ENCODE measurements at places on chromosomes 6 and 20.
A peak's percentile ranks its signal among the peaks of the same experiment; 100 is the strongest.

DNA sequence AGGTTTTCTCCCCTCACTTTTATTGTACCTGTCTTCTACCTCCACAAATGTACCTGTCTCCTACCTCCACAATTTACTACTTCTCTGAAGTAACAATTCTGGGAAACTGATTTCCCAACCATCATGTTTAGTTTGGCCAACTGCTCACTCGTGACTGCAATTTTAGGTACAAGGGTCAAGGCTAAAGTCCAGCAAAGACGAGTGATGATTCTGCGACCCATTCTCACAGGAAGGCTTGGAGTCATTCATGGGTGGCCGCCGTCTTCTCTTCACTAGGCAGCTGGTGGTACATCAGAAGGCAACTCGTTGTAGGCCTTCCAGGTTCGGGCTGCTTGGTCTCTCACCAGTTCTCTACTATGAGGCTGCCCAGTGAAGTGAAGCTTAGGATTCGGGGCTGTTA, 483.8 kb upstream of the JARID2 start:
- DNase-seq = no peak

- DNase-seq = no peak
Observed at GRCh38 chr6:13528777-13529343, 41.5 kb upstream of the GFOD1 start.

- DNase-seq = no peak
Observed at GRCh38 chr6:135277422-135277821, 96.3 kb downstream of the MYB start.

- DNase-seq = no peak
Observed at GRCh38 chr6:111894272-111894671, 21.0 kb upstream of the FYN start.

DNA sequence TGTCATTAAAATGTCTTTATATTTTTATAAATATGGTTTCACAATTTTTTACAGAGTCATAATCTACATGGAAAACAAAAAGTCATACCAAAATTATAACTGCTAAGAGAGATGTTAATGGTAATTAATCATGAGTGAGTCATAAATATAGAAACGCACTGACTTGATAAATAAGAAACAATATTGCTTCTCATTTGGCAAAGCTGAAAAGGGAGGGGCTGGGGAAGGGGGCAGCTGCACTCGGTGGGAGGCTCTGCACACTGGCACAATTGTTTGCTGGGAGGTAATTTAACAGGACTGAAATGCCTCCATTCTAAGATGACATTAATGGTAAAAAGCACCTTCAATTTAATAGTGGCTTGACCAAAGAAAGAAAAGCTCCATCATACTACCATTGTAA, 133.3 kb upstream of the AGPAT4 start:
- no peak for DNase-seq

- no peak for DNase-seq
Observed at GRCh38 chr6:139839506-139840156, 465.2 kb upstream of the CITED2 start.

DNA sequence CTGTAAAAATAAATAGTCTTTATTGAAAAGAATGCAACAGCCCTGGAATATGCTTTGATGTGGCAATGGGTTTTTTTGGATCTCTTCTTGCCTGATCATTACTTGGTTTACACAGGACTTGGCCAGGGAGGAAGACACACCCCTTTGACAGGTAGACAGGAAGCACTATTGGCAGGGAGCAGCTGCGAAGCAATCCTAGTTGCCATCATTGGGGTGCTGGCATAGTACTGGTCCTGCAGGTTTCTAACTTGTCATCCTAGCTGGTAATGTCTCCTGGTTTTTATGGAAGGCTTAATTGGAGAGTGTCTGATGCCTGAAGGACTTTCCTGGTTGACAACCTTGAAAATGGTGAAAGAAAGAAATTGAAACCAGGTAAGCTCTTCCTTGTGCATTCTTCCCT, 71.2 kb upstream of the CCN6 start:
- DNase-seq = no peak

DNA sequence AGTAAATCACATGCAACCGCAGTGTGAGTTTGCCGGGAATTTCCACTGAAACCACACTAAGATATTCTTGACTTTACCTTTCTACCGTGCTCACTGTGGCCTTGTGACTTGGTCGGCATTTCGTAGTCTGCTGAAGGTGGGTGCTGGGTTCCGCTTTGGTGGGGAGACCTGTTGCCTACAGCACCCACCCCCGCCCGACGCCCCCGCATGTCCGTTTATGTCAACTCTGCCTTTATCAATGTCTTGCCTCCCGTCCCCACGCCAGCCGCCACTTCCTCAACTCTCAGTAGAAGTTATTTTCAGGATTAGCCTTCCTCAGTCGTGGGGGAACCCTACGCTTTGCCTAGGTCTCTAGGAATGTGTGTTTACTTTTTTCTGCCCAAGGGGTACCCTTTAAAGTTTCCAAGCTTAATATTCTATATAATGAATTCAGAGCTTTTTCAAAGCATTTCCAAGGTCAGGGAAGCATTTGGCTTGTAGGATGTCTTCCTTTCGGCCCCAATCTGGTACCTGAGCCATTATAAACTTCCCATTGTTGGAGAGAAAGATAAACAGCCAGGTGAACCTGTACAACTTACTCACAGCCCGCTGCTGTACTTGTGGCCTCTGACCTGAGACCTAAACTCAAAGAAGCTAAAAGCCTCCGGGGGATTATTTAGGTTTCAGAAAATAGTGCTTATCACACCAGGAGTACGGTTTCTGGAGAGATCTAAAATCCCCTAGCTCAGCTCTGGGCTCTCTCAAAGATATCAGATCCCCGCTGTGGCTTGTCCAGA, 54.2 kb downstream of the TBC1D7 start:
- DNase-seq = no peak

DNA sequence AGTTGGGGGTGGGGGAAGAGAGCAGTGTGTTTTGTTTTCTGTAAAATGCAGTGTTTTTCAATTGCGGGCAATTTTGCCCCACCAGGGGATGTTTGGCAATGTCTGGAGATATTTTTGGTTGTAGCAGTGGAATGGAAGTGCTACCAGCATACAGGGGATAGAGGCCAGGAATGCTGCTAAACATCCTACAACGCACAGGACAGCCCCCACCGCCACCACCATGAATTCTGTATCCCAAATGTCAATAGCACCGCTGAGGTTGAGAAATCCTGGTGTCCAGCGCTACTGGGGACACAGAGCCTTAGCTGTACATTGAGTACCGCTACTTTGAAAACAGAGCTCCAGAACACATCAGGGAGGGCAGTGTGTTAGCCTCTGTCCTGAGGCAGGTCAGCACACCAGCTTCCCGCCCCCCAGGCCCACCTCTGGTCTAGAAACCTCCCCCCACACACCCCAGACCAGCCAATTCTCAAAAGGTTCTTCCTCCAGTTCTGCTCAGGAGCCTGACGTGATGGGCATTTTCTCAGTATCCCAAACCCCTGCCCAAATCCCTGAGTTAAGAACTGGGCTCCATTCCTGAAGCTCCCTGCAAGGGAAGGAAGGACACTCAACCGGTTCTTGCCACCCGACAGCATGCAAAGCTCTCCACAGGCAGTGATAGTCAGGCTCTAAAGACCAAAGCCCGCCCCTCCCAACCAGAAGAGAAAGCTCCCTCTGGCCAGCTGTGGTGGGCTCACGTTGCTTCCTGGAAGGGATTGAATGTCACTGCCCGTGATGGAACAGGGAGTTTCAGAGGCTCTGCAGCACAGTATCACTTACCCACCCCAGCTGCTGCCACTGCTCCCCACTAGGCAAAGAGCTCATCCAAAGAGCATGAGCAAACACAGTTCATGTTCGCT, 321.5 kb upstream of the JARID2 start:
- no peak for DNase-seq

DNA sequence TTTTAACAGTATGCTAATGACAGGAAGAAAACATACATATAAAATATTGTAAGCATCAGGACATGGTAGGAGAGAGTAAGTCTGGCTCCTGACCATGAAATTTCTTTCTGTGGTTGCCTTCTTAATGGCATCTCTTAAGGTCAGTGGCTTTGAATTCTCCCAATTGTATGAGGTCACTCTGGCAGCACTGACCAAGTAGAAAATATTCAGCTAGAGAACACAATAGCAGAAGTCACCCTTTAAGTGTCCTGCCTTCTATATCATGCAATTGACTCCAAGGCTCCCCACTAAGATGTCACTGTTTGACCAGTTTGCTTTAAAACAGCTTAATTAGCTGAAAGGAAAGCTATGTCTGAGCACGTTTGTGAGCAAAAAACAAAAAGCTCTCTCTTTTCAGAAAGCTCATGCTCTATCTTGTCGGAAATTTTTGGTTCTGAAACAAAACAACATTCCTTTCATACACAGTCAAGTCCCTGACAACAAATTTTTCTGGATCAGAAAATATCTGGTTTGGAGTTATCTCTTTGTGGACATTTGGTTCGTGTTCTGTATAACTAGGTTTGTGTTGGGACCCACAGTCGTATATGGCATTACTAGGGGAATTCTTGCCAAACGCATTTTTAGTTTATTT, 120.9 kb upstream of the IFNGR1 start:
- DNase-seq = no peak

DNA sequence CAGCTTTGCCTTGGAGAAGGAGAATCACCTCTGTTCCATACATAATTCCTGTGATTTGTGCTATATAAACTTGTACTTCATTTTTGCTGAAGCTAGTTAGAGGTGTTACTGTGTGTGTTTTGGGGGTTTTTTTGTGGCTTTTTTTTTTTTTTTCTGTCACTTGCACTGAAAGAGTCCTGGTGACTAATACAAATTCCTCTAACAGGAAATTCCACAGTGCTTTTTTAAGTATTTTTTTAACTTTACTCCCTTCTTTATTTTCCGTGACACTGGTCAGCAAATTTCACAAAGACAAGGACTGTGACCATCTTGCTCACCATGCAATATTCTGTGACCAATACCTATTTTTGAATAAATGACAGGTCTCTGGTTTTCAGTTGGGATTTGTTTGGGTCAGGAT, 110.5 kb downstream of the ISM1 start:
- peak; percentile 86 for DNase-seq

DNA sequence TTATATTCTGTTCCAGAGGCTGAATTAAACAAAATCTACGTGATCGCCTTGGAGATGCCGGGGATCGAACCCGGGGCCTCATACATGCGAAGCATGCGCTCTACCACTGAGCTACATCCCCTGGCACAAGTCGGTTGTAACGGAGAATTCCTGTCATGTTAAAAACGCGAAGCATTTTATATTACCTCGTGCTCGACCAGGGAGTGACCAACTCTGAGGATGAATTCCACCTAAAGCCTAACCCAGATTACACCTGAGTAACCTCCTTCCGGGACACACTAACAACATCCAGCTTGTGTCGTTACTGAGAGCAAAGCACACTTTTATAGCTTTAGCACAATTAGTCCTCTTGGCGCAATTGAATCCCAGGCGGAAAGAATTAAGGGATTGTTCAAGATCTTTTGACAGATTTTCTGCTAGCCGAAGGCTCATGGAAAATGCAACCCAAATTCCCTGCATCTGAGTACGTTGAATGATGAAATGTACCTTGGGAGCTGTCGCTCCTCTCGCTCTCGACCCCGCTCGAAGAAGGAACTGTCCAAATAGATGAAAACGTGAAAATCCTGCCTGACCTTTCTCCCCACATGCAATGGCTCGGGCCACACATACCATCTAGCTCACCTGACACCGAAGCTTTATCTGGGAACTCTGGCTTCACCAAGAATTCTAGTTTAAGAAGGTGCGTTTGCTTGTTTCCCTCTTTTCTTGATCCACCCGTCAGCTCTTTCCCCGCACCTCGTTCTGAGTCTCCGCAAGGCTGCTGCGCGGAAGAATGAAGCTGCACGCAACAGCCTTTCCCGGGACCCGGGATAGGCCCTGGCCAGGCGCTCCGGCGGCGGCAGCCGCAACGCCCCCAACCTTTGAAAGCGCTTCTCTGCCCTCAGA, 148.3 kb downstream of the GPX5 start:
- DNase-seq = peak; percentile 81

DNA sequence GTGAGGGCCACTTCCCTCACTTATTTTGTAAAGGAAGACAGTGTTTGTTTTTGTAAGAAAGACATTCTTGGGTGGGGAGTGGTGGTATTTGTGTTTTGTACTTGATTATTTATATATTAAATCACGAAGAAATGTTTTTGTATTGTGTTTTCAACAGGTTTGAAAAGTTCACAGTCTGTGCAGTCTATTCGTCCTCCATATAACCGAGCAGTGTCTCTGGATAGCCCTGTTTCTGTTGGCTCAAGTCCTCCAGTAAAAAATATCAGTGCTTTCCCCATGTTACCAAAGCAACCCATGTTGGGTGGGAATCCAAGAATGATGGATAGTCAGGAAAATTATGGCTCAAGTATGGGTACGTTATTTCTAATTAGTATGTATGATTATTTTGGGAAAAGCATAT, 137.2 kb downstream of the NCOA3 start:
- DNase-seq = no peak

DNA sequence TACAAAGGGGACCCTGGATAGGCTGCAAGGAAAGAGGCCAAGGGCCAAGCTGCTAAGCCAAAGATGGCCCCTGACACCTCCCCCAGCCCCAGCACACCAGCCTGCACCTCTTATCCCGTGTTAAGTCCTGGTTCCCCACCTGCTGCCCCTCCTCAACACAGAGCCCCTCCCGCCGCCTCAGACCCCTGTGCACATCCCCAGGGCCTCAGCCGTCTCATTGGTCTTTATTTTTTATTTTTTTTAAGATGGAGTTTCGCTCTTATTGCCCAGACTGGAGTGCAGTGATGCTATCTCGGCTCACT, 37.1 kb upstream of the MDFI start:
- no peak for DNase-seq

GRCh38 chr6:15536198-15536955, 126.5 kb downstream of the DTNBP1 start:
- DNase-seq = no peak

DNA sequence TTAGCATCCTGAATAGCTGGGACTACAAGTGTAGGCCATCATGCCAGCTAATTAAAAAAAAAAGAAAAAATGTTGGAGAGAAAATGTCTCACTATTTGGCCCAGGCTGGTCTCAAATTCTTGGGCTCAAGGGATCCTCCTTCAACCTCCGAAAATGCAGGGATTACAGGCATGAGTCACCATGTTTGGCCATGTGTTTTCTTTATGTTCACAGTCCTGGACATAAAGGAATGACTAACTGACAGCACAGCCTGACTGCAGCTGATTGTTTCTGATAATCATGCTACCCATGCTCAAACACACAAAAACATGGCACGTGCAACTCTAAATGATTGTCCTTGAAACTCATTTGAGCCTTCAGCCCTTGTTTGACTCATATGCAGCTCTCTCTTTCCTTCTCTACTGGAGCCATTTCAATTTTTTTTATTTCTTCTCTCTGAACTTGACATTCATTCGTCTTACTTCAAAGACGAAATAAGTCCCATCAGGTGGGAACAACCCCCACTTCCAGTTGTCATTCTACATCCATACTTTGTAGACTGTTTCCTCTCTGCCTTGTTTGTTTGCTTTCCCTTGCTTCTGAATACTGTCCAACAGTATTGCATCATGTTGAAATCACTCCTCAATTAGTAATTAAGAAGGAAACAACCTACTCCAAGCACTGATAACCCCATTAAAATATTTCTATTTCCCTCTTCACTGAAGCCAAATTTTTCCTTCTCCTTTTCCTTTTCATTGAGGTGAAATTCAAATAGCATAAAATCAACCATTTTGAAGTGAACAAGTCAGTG, 413.0 kb downstream of the BMP2 start:
- DNase-seq = no peak

GRCh38 chr6:157453978-157454377, 73.0 kb downstream of the ZDHHC14 start:
- no peak for DNase-seq

GRCh38 chr6:128493877-128494276, 26.5 kb downstream of the PTPRK start:
- DNase-seq = no peak

Data from Caki2 (cell line).